ENCODE measurements at places on chromosomes 7 and 10.
A peak's percentile ranks its signal among the peaks of the same experiment; 100 is the strongest.

- H3K27ac ChIP-seq: no peak overlapping the region
- H3K4me1 ChIP-seq: peaks cover 2% of the 10 kb centered on the region
- H3K4me3 ChIP-seq: no peak overlapping the region
- H3K27me3 ChIP-seq: no peaks in the 10 kb centered on the region
- DNase-seq: peak; percentile 34
- H3K36me3 ChIP-seq: peaks cover 14% of the 10 kb centered on the region
These were observed 57.0 kb downstream of the CDC123 start for GRCh38 chr10:12252882-12253546.

DNA sequence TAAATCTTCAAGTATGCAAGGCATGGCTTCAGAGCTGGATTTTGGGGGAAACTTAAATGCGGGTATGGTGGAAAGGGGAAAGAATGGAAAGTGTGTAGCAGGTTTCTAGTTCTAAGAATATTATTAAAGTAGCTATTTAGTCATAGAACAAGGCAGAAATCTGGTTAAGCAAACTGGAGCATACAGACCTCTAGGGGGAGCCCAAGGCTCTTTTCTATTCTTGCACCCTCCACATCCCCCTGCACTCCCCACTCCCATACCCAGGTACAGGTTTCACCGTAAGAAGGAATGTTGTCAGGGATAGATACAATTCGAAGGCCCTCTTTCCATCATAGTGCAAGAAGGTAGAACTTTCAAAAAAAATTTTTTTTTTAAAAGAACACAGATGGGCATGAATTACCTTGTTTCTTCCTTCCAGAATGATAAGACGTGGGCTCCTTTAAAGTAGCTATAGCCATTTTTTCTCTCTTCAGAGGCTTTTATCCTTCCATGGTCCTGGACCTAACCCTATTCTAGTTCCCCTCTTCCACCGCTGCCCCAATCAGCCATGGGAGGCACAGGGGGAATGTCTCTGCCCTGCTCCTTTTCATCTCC, 41.5 kb upstream of the SMIM30 start:
- no peak overlapping the region for H3K4me3 ChIP-seq
- no peak overlapping the region for H3K27ac ChIP-seq
- H3K27me3 ChIP-seq: no peaks in the 10 kb centered on the region
- H3K4me1 ChIP-seq: no peaks in the 10 kb centered on the region

- H3K4me1 ChIP-seq: peaks cover 4% of the 10 kb centered on the region
- no peaks in the 10 kb centered on the region for H3K36me3 ChIP-seq
- H3K4me3 ChIP-seq: no peak overlapping the region
- no peaks in the 10 kb centered on the region for H3K27me3 ChIP-seq
These were observed 42.2 kb upstream of the LAMB1 start for GRCh38 chr7:108045154-108045553.

DNA sequence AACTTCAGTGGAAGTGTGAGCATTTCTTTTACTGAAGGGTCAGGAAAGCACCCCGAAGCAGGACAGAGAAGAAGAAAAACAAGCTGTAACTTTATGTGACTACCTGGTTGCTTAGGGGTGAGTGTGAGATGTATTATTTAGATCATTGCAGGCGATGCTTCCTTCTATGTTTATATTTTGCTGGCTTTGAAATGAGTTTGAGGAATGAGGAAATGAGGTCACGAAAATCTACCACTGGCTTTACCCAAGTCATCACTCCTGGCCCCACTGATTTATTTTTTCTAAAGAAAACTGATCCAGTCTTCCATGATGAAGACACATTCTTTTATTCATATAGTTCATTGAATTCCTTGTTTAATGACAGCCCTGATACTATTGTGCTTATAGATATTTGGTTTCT, 716.6 kb upstream of the FZD8 start:
- DNase-seq: peak; percentile 71
- H3K4me3 ChIP-seq: no peak overlapping the region
- peaks cover 5% of the 10 kb centered on the region for H3K4me1 ChIP-seq
- no peaks in the 10 kb centered on the region for H3K36me3 ChIP-seq

- no peak overlapping the region for H3K27ac ChIP-seq
- no peak for DNase-seq
- H3K27me3 ChIP-seq: peaks cover 61% of the 10 kb centered on the region
- no peaks in the 10 kb centered on the region for H3K36me3 ChIP-seq
- H3K4me3 ChIP-seq: no peak overlapping the region
These were observed 1.5 kb upstream of the SHH start for GRCh38 chr7:155813546-155814315.

- H3K36me3 ChIP-seq: no peaks in the 10 kb centered on the region
- H3K4me3 ChIP-seq: no peak overlapping the region
- H3K27me3 ChIP-seq: no peaks in the 10 kb centered on the region
- no peak overlapping the region for H3K27ac ChIP-seq
- H3K4me1 ChIP-seq: no peaks in the 10 kb centered on the region
These were observed 574.6 kb downstream of the GRID1 start for GRCh38 chr10:85791818-85792532.

DNA sequence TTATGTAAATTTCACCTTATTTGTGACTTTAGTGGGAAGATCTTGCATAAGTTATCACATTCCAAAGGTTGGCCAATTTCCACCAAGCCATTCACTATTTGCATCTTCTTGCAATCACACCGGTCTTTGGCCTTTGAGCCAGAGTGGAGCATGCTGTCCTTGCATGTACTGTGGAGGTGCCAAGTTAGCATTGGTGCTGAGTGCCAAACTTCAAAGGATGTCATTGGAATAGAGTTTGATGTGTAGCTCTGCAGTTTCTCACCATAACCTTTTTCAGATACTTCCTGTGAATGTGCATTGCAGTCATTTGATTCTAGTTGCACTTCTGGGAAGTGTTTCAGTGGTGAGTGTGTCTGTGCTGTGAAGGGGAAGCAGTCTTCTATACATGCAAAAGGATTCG, 620.6 kb downstream of the SUGCT start:
- H3K27me3 ChIP-seq: no peaks in the 10 kb centered on the region
- H3K4me3 ChIP-seq: no peak overlapping the region
- no peaks in the 10 kb centered on the region for H3K36me3 ChIP-seq
- 0 out of 2 replicates have a peak, but pooled peaks cover 2% of the 10 kb centered on the region for H3K4me1 ChIP-seq
